Epithelial cell of esophagus (primary cell): ENCODE measurements at places on chromosomes 6 and 20.
A peak's percentile ranks its signal among the peaks of the same experiment; 100 is the strongest.

- DNase-seq, result no peak
Measured at GRCh38 chr6:154356690-154357089, at the start of gene IPCEF1. TSS of gene IPCEF1 (minus strand) at chr6:154356803. CDS start at chr6:154265947, 90,856 bp downstream.

DNA sequence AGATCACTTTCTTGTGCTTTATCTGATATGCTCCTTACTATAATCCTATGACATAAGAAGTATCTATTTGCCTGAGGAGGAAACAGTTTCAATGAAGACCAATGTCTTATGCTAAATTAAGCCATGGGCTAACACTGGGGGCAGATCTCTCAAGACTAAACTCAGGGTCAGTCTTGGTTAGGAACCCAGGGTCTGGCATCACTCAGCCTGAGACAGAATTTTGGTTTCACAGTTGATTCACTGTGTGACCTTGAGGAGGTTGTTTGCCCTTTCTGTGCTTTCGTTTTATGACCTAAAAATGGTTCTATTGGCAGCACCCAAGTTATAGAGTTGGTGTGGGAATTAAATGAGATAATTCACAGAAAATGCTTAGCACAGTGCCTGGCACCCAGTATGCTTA, 4.9 kb upstream of the BCAS1 start:
- DNase-seq, result no peak

GRCh38 chr6:158787395-158787794, 31.8 kb downstream of the EZR start:
- DNase-seq, result no peak

DNA sequence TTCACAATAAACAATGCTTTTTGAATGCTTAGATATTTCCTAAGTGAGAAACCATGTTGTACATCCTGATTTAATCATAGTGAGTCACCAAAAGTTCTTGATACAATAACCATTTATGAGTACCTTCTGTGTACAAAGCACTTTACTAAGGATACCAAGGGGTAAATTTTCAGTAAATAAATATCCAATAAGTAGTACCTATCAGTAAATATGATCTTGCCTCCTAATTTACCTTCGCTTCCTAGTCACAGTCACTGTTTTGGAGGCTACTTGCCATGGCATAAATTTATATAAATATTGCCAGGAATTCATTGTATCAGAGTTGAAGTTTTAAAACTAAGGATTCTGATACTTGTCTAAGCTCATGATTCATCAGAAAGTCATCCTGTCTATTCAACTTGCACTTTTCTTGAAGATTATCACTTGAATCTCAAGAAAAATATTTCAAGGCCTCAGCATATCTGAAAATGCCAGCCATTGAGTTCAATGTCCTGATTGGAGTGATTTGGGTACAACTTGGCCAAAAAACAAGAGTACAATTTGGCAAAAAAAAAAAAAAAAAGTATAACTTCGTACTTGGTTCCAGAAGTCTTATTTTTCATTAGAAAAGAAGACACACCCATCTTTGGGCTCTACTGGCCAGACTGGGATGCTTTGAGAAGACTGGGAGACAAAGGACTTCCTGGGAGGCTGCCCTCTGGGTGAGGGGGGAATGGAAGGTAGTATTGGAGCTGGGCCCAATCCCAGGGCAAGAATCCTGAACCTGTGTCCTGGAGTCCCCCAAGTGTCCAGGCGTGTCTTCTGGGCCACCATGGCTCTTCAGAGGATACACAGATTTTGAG, 32.8 kb downstream of the RAB22A start:
- peak; percentile 71 for DNase-seq

- peak; percentile 48 for DNase-seq
Measured at GRCh38 chr6:5981126-5982026, 25.3 kb downstream of the NRN1 start.

DNA sequence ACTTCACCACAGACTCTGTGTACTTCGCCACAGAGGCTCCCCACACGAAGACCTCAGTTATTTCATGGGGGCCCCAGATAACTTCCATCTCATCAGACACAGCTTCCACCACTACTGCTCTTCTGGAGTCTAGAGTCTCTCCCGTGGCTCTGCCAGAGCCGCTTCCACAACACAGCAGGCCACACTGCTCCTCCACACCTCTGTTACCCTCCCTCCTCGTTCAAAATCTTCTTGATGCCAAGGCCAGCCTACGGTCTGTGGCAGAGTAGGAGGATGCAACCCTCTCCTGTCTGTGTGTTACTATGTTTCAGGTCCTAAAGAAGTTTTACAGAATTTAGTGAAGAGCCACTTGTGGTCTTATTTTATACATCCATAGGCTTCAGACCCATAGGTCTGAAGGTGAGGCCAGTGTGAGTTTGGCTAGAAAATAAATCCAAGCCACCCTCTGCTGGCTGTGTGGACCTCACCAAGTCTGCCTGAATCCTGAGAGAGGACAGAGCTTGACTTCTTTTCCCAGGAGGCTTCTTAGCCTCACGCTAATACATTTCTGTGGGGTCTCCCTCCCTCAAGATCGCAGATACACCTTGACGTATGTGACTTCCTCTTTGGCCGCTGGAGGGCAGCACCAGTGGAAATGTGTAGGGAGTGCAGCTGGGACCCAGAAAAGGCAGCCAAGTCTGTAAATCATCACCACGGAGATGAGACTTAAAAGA, 197.7 kb downstream of the FAXC start:
- peak; percentile 65 for DNase-seq

DNA sequence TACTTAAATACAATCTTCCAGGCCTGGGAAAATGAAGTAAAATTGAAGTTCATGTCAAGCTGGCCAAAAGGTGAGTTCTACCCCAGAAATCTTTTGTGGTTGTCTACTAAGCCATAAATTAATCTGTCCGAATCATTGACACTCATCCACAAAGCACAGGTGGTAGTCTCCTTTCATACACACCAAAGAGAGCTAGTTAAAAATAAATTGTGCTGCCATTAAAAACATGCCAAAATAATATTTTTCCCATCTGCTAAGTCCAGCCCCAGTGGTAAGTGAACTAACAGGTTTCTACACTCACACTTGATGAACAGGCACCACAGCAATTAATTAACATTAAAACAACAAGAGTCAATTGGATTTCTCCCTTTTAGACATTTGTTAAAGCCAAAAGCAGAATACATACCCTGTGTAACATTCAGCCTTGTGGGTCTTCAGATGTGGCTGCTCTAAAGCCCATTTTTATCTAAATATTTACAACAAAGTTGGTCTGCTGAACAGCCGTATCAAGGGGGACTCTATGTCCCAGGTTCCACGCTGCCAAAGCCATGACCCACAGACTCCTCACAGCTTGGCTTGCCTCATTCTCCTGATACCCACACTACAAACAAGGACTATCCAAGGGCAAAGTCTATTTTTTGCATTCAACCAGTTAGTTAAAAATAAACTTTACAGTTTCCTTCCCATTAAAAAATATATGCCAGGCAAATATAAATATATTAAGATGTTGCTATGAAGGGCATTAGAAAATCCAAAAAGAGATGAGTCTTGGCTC, 490.4 kb downstream of the BMP2 start:
- no peak for DNase-seq
